ENCODE measurements at places on chromosomes 3 and 15.
A peak's percentile ranks its signal among the peaks of the same experiment; 100 is the strongest.

DNA sequence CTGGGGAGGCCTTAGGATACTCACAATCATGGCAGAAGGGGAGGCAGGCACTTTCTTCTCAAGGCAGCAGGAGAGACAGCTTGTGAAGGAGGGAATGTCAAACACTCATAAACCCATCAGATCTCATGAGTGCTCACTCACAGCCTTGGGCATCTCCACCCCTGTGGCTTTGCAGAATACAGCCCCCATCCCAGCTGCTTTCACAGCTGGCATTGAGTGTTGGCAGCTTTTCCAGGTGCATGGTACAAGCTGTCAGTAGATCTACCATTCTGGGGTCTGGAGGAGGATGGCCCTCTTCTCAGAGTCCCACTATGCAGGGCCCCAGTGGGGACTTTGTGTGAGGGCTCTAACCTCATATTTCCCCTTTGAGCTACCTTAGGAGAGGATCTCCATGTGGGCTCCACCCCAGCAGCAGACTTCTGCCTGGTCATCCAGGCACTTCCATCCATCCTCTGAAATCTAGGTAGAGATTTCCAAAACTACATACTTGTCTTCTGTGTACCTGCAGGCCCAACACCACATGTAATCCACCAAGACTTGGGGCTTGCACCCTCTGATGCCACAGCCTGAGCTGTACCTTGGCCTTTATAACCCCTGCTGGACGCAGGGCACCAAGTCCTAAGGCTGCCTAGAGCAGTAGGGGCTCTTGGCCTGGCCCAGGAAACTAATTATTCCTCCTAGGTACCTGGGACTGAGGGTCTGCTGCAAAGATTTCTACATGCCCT lies 404.2 kb upstream of the EPHA6 start:
- DNase-seq: no peak

DNA sequence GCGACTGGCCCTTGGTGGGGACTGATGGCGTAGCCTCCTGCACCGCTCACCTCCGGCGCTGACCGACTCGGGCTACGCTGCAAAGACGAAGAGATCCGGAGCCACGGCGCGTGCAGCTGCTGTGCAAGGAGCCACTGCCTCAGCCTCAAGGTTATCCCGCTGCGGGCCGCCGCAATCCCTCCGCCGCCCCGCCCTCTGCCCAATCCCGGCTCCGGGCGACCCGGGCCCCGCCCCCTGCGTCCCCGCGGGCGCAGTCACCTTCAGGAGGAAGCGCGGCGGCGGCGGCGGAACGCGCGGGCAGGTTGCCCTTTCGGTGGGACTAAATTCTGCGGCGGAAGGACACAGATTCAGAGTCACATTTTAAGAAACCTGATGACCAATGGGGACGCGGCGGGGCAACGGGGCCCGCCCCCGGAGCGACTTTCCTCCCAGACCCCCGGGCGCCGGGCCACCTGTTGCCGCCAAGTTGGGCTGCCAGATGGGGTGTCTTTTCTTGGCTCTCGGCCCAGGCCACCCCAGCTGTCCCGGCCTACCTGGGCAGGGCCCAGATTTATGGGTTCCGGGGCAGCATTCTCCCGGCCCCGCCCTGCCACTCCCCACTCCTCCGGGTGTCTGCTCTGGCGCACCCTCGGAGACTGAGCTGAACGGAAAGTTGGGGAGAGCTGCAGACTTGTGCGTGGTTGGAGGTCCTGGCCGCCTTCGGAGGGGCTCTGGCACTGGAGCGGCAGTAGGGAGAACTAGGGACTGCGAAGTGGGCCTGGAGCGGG lies at the start of gene PKM:
Gene PKM (minus strand): TSS at position 125 of the 767 bp plus-strand sequence. CDS start 12,093 bp downstream, outside the sequence.
- DNase-seq: peak; percentile 99

DNA sequence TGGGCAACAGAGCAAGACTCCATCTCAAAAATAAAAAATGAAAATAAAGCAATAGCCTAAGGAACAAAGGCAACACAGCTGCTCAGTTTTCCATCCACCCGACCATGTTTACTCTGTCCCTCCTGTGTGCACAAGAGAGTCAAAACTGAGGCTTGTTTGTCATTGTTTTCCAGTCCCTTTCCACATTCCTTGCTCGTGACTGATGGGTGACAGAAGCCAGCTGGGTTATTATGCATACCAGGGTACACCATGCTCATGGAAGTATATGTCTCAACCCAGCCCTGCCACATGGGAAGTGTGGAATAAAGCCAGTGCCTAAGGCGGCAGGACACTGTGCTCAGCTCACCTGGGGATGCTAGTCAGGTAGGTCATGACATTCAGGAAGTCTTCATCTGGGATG lies 49.5 kb downstream of the MCF2L2 start:
- no peak for DNase-seq

GRCh38 chr15:96076350-96076749 lies 254.2 kb upstream of the NR2F2 start:
- no peak for DNase-seq

Data from HCEC 1CT (cell line).